Stimulated activated CD4-positive, alpha-beta T cell treated with anti-CD3 and anti-CD28 coated beads, Interleukin-12 subunit alpha, Interleukin-12 subunit beta, amount 100 ng/mL, for 48 hours (primary cell): ENCODE measurements at places on chromosomes 16 and 17.
A peak's percentile ranks its signal among the peaks of the same experiment; 100 is the strongest.

- DNase-seq = no peak
These were observed 1.0 kb upstream of the TTYH2 start for GRCh38 chr17:74212209-74212912.

DNA sequence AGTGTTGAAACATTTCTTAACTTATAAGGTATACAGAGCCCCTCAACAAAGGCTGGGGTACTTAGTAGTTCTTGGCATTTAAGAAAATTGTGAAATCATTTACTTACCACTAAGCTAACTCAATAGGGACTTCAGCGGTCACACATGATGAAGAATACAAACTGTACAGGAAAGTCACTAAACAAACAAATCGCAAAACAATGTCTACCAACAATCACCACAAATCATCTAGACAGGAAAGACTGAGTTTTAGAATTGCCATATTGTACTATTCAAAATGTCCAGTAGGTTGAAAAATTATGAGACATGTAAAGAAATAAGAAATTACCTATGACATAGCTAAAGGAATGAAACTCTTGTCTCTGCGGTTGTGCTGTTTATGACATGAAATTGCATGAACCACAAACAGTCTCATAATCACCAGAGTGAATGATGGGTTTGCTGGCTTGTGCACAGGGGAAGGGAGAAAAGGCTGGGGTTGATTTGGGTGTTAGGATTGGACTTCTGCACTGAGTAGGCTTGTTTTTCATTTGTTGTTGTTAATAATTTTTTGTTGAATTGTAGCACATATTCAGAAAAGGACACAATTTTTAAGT, 441.1 kb upstream of the MON1B start:
- DNase-seq = no peak

- no peak for DNase-seq
These were observed 241.5 kb upstream of the CNTNAP4 start for GRCh38 chr16:76035689-76036088.

GRCh38 chr16:83393196-83393981, 414.4 kb upstream of the HSBP1 start:
- DNase-seq = no peak

GRCh38 chr17:40590742-40591141, 25.5 kb upstream of the CCR7 start:
- no peak for DNase-seq

GRCh38 chr16:87684106-87684677, 81.6 kb downstream of the KLHDC4 start:
- DNase-seq = no peak

DNA sequence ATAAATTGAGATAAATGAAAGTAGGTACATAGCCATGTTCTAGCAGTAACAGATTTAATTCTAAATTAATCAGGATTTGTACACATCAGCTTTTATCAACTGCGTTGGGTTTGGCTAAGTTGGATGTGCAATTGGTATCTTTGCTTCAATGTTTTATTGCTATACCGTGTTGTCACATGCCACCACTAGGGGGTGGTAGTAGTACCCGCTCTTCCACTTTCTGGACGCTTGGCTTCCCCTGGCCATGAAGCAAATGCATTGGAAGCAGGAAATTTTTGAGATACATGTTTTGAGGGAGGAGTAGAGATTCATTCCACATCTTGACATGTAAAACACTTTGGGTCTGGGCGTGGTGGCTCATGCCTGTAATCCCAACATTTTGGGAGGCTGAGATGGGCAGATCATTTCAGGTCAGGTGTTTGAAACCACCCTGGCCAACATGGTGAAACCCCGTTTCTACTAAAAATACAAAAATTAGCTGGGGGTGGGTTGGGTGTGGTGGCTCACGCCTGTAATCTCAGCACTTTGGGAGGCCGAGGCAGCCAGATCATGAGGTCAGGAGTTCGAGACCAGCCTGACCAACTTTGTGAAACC, 58.6 kb downstream of the EMP2 start:
- DNase-seq = no peak

DNA sequence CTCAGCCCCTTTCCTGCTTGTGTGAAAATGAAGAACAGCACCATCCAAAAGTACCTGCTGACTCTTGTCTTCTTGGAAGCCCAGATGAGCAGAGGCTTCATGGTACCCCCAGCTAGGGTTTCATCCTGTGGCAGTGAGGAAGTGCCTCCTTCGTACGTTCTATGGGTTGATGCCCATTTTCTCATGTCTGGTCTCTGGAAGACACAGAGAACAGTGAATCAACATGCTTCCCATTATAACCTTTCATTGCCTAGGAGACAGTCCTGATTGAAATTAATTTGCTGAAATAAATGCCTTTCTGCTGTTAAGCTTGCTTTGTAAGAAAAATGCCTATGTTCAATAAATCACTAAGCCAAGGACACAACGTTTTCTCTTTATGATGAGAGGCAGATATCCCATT, 36.5 kb downstream of the RCVRN start:
- DNase-seq = no peak

- no peak for DNase-seq
These were observed 70.0 kb upstream of the PMFBP1 start for GRCh38 chr16:72241930-72242329.

DNA sequence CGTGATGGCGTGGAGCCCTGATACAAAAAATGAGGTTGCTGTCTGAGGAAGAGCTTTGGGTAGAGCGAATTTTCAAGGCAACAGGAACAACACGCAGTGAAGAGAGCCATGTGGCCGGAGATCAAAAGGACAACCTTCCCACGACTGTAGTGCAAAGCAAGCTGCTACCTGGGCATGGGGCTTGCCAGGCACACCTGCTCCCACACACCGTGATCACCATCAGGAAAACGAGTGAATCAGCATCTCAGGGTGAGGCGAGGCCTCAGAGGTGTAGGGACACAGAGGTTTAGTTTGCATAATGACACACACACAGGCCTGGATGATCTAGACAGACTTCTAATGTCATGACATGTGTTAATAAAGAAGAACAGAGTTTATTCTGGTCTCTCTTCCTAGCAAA, 65.7 kb downstream of the PARN start:
- DNase-seq = no peak

GRCh38 chr17:3020381-3020780, 43.0 kb downstream of the OR1D5 start:
- DNase-seq = no peak

DNA sequence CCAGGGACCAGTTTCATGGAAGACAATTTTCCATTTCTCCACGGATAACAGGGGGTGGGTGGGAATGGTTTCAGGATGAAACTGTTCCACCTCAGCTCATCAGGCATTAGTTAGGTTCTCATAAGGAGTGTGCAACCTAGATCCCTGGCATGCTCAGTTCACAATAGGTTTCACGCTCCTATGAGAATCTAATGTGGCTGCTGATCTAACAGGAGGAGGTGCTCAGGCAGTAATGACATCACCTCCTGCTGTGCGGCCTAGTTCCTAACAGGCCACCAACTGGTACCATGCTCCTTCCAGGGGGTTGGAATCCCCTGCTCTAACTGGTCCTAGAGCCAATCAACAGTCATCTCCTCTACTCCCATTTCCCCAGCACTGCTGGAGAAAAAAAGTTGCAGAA, 19.9 kb downstream of the TEX14 start:
- DNase-seq = no peak

DNA sequence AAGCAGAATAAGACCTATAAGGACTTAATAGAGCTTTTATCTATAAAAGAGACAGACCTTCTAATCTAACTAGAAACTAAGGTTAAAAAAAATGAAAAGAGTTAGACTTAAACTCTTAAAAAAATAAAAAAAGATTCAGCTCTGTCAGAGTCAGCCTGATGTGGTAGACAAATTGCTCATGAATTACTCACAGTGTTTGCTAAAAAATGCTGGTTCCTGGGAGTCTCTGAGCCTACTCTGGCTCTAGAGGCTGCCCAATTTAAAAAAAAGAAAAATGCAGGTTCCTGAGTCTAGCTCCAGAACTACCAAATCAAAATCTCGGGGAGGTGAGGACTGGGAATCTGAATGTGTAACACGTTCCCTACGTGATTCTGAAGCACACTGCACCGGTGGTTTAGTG, 18.1 kb downstream of the SOST start:
- DNase-seq = no peak

DNA sequence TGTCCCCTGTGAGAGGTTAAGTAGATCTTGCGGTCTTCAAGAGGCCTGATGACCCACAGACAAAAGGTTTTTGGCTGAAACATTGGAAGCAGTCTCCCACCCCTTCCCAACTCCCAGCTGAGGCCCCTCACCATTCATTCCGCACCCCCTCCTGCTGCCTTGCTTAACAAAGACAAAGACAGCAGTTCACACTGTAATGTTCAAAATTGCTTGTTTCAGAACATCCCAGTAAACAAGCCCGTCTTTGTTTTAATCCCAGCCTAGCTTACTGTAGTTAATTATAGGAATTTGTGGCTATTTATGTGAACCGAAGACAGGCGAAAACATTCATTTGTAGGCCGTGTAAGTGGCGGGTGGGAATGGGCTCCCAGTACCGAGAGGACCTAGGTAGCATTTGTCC, 55.7 kb downstream of the IRX5 start:
- no peak for DNase-seq

DNA sequence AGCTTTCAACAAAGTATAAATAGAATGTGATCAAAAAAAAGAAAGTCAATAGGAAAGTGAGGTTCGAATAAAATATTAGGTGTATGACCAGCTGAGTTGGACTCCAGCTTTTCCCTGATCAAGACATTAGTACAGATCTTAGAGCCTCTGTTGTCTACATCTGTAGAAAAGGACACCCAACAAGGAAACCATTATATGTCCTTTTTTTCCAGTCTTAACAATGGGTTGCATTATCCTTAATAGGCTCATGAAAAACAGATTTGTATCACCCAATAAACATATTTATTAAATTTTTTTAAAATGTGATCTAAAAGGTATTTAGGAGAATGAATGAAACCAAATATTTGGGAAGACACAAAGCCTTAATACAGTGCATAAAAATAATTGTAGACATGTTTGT, 18.1 kb downstream of the ABCA6 start:
- no peak for DNase-seq

DNA sequence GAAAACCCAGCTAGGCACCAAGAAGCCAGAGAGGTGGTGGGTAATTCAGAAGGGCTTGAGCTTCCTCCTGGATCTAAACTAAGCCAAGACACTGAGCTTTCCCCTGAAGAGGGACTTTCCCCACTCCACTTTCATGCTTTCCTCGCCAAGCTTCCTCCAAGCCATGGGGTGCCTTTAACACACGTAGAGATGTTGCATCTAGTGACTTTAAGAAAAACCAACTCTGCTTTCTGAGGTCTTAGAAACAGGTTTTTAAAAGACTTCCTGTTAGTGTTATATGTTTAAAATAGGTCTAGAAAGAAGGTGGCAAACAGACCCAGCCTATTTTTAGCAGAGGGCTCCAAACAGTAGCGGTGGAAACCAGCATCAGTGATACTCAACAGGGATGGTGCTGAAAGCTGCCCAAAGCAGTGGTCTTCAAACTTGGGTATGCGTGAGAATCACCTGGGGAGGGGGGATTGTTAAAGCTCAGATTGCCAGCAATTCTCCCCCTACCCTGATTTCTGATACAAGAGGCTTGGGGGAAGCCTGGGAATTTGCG, 585.6 kb downstream of the CDH13 start:
- no peak for DNase-seq

DNA sequence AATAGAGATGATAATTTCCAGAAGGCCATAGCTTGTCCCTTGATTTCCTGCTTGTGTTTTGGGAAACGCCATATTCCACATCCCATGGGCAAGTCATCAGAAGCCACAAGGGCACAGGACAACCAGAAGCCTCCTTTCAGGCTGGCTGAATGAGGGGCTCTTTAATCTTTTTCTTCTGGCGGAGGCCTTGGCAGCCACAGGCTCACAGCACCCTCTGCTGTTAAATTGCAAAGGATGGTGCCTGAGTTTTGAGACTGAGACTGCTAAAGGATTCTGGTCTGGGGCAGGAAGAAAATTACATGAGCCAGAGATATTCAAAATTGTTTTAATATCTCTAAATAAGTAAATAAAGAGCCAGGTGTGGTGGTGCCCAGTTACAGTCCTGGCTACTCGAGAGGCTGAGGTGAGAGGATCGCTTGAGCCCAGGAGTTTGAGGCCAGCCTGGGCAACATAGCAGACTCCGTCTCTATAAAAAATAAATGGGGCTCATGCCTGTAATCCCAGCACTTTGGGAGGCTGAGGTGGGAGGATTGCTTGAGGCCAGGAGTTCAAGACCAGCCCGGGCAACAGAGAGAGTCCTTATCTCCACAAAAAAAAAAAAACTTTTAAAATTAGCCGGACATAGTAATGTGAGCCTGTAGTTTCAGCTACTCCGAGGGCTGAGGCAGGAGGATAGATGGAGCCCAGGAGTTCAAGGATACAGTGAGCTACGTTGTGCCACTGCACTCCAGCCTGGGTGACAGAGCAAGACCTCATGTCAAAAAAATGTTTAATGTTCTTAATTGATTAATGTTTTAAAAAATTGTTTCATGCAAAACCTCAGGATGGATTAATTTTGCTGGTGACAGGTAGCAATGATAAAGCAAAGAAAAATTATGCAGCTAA, 26.3 kb downstream of the AARSD1 start:
- no peak for DNase-seq

- peak; percentile 54 for DNase-seq
These were observed 21.0 kb downstream of the SLC7A6OS start for GRCh38 chr16:68289621-68290329.

DNA sequence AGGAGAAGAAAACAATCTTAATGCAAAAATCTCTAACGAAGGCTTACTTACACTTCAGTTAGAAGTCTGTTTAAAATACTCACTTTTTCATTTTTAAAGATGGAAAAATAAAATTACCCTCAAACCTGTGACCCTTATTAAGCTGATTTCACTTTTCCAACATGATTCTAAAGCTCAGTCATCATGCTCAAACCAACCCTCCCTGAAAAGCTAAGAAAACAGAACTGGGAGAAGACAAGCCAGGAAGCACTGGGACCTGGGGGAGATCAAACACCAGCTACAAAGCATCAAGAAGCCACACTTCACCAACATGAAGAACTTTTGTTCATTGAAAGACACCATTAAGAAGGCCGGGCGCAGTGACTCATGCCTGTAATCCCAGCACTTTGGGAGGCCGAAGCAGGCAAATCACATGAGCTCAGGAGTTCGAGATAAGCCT, 88.8 kb downstream of the LITAF start:
- no peak for DNase-seq

DNA sequence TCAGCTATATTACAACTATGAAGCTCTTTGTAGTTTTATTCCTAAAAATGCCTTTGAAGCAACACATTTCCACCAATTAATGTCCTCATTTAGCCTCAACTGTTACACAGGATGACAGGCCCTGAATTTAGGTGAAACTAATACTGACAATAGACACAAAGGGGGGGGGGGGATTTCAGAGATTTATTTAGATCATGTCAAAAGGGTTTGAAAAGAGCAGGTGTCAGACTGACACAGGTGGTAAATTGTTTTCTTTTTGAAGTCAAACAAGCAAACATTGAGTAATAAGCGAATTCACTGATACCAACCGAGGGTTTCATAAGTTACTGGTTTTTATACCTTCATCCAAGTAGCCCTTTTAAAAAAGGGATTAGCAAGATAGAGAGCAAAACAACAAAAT, 40.8 kb downstream of the KANSL1 start:
- DNase-seq = no peak

GRCh38 chr16:53334581-53334980, 99.7 kb upstream of the RBL2 start:
- no peak for DNase-seq

GRCh38 chr16:22979038-22979437, 165.1 kb downstream of the HS3ST2 start:
- DNase-seq = no peak
